ENCODE measurements at places on chromosomes 7 and 10.

DNA sequence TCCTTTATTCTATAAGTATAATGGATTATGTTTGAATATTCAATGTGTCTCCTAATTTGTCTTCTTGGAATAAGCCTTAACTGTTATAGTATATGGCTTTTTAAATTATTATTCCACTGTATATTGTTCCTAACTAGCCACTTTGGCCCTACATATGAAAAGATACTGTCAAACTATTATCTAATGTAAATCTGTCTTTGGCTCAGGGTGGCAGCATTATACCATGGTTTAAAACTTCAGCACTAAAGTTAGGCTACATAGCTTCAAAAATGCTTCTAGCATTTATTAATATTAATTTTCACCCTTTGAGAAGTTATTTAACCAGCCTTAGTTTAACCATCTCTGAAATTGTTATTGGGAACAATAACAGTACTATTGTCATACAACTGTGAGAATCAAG lies 543.1 kb upstream of the MBL2 start:
- DNase-seq = no peak

- DNase-seq = no peak
These were observed 127.0 kb downstream of the ATE1 start for GRCh38 chr10:121800831-121801230.

GRCh38 chr7:29764227-29764626 lies 42.1 kb upstream of the WIPF3 start:
- DNase-seq = no peak

- DNase-seq = no peak
These were observed 1111.8 kb upstream of the C7orf33 start for GRCh38 chr7:147478796-147479195.

DNA sequence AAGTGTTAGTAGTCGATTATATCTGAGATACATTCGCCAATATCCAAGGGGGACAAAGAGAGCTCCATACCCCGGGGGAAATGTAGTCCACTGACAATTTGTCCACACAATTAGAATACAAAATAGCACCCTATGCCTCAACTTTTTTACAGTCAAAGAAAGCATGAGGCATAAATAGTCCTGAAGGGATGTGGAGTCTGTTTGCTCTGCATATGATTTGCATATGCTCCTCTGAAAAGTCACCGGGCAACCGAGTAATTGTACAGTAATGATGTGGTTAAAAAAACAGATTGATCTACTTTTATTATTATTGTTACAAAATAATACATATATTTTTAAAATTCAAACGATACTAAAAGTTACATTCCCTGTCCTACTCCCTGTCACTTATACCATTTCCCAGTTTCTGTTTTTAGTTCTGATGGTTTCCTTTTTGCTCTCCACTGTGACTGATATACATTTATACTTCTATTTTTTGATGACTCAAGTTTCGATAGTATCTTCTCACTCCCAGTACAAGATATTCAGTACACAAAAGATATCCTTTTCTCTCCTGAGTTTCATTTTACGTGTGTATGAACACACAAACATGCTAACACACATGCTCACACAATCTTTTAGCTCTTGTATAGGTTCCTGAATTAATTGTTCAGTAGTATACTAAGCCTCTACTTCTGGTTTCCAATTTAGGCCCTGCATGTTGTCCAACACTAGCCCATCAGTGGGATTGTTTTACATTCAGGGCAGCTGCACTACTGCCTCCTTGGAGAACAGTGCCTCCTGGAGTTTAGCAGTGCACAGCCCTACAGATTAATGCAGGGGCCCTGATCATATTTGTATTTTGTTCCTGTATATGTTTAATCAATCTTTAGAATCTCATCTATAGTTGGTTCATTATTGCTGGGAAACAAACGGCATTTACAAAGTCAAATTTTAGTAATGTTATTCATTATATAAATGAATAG lies 130.9 kb downstream of the TES start:
- DNase-seq = no peak

- no peak for DNase-seq
These were observed 87.9 kb upstream of the TMEM106B start for GRCh38 chr7:12123172-12123571.

DNA sequence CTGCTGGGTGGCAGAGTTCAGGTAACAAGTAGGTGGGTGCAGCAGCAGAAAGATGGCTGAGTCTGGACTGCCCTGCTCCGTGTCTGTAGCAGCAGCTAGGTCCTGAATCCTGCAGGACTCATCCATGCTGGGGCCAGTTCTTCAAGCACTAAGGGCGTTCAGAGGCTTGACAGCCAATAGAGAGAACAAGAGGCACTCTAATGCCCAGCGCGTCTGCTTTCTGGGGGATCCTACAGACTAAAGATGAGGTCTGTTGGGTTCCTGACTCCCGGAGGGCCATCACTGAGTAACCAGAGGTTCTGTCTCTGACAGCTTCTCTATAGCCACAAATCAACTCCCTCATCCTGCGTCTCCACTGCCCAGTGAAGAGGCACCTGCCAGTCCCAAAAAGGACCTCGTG lies 125.5 kb downstream of the PTPN20 start:
- no peak for DNase-seq

- no peak for DNase-seq
These were observed 56.2 kb downstream of the UBE3C start for GRCh38 chr7:157194948-157195347.

- no peak for DNase-seq
These were observed 68.7 kb downstream of the NEUROD6 start for GRCh38 chr7:31271641-31272405.

- no peak for DNase-seq
These were observed 87.0 kb upstream of the LRRN3 start for GRCh38 chr7:111003883-111004282.

- no peak for DNase-seq
These were observed 510.1 kb downstream of the ARL4A start for GRCh38 chr7:13197501-13197900.

DNA sequence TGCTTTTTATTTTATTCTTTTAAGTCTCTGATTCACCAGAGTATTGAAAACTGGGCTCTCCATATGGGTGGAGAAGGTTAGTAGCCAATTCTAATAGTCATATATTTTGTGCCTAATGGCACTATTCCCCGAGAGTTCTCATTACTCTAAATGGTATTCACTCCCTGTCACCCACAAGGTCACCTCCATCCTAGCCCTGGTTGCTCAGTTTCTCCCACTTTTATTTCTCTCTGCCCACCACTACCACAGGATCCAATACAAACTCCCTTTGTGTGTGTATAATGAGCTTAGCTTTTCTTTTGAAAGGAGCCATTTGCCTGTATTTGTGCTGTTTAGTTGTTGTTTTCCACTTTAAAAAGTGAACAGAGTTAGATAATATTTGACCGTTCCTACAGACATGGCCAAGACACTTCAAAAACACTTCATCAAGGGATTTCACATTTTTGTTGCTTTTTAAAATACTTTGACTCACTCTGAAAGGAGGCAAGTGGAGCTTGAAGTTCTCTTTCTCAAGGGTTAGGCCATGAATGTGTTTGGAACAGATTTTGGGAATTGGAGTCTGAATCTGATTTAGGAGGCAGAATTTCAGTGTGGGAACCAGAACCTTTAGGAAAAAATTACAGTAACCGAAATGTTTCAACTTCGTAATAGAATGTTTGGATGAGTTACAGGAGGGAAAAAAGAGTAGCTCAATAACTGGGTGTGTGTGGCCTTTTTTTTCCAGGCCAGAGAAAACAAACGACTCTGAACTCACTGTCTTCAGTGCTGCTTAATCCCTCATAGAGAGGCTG lies 321.3 kb downstream of the BICC1 start:
- no peak for DNase-seq

DNA sequence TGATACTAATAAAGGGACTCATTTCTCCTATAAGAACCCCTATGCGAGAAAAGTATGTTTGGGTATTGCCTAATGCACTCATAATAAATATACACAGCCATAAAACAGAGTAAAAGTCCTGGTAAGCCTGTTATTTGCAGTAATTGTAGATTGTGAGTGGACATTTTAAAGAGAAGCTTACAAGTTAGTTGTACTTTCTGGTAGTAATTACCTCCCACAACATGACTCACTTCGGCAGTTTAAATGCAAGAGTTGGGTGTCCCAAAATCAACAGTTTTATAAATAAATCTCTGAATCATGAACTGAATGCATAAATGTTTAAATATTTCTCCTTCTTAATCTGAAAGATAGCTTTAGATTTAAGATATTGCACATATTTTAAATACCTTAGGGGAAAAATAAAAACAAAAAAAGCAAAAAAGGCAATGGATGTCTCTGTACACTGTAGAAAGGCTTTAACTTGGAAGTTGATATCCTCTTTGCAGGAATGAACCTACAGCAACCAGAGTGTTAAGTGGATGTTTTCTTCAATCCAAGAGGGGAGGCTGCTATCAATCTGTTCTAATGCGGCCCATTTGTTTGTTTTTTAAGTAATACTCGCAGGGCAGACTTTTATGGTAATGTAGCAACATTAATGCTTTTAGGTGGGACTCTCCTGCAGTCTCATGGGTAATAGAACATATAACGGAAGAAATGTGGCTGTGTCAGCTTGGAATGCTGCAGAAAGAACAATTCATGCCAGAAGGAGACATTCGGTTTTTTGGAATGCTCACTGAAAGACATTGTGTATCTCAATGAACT lies 57.3 kb upstream of the ZEB1 start:
- peak; percentile 9 for DNase-seq

- no peak for DNase-seq
These were observed 202.0 kb upstream of the LRRTM3 start for GRCh38 chr10:66723608-66724400.

DNA sequence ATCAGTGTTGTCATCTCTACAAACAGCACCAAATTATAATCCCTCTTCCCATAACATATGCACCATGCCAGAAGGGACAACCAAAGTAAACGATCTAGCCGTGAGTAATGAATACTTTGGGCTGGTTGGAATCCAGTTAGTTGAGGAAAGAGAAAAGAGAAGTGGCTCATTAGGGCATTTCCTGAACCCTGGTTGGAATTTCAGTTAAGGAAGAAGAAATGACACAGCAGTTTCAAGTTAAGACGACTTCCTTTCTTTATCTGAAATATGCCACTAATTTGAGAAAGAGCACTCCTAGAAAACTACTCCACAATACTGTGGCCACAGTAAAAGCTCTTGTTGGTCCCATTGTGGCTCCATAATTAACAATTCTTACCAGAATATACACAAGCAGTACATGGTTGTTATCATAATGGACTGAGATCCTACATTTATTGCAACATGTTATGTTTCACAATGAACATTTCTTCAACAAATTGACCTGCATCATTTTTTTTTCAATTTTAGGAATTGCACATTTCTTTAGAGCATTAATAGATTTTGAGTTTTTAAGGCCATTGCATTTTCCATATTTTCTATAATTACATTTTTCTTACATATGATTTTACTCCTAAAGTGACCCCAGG lies at the start of gene TFEC:
Gene TFEC (minus strand): TSS at position 113 of the 626 bp plus-strand sequence. CDS start 46,322 bp downstream, outside the sequence.
- no peak for DNase-seq

DNA sequence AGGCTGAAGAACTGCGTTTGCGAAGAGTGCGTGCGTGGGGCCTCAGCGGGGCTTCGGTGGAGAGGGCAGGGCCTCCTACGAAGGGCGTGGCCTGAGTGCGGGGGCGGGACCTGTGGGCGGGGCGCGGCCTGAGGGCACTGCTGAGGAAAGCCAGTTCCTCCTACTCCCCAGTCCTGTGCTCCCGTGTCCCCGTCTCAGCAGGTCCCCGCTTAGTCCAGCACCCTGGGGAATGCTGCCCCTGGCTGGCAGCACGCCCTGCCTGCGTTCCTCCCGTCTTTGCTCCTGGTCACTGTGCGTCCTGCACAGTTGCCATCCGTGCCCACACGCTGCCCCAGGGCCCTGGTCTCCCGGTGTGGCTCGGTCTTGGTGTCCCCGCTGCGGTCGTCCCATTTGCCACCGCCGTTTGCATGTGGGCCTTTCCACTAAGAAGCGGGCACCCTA lies 177.1 kb downstream of the ZNF248 start:
- no peak for DNase-seq

GRCh38 chr10:22389856-22390589 lies 44.7 kb downstream of the SPAG6 start:
- DNase-seq = no peak

DNA sequence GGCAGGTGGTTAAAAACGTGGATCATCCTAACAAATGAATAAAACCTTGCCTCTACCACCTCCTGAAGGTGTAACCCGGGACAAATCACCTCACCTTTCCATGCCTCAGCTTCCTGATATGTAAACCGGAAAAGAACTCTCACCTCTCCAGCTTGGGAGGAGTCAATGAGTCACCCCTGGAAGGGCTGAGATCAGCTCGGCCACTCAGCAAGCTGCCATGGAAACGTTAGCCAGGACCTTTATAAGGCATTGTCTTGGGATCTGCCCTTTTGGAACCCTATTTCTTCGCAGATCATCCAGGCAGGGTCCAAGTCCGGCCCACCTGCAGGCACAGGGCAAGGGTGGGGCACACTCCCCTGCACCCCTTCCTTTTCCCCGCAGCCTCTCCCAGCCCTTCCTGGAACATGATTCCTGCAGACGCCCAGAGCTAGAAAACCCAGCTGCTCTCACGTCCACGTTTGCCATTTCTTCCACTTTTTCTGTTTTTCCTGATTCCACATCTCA lies 81.6 kb upstream of the PFKP start:
- peak; percentile 52 for DNase-seq

- DNase-seq = no peak
These were observed 127.0 kb downstream of the CALCR start for GRCh38 chr7:93447509-93447908.

GRCh38 chr7:103031781-103032180 lies 42.8 kb downstream of the FBXL13 start:
- DNase-seq = peak; percentile 19

GRCh38 chr10:99908512-99908911 lies 101.2 kb downstream of the DNMBP start:
- DNase-seq = no peak
